Spinal cord (tissue), 10 donors: ENCODE measurements at places on chromosomes 1 and 21. TPM values are rescaled to one million over a fixed set of nuclear protein-coding genes. Genes with fewer than 3 reads are reported as not detected.

DNA sequence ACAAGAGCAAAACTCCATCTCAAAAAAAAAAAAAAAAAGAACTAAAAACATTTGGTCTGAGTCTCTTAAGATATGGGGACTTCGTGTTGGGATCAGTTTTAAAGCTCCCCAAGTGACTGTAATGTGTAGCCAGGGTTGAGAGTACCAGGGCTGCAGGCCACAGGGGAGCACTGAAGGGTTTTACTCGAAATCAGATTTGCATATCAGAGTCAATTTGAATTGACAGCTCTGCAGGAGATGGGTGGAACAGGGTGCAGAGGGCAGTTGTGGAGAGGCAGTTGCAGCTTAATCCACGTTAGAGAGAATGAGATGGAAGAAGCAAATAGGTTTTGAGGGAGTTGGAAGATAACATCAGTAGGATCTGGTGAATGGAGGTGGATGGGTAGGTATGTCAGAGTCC, 20.6 kb upstream of the ELOA start:
- DNase-seq: no peak
- H3K4me1 ChIP-seq: no peaks in the 10 kb centered on the region
- H3K27ac ChIP-seq: no peak overlapping the region
- H3K36me3 ChIP-seq: no peaks in the 10 kb centered on the region

DNA sequence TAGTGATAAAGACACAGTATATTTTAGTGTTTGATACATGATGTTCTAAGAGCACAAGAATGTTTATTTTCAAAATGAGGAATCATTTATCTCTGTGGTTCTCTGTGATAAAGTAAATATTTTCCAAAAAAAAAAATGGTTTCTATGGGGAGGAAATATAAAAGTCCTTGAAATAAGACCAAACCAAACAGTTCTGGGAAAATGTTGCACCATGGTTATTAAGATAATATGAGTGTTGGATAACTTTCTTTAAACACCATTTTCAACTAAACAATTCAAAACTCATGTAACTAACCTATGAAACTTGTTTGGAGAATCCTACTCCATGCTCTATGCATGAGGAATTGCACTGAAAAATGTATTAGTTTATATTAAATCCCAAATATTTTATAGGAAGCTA, 184.6 kb downstream of the KCNT2 start:
- no peak overlapping the region for H3K4me3 ChIP-seq
- no peaks in the 10 kb centered on the region for H3K4me1 ChIP-seq
- H3K36me3 ChIP-seq: no peaks in the 10 kb centered on the region
- no peaks in the 10 kb centered on the region for H3K27me3 ChIP-seq

The PLA2G2D gene
- total RNA-seq: not detected

DNA sequence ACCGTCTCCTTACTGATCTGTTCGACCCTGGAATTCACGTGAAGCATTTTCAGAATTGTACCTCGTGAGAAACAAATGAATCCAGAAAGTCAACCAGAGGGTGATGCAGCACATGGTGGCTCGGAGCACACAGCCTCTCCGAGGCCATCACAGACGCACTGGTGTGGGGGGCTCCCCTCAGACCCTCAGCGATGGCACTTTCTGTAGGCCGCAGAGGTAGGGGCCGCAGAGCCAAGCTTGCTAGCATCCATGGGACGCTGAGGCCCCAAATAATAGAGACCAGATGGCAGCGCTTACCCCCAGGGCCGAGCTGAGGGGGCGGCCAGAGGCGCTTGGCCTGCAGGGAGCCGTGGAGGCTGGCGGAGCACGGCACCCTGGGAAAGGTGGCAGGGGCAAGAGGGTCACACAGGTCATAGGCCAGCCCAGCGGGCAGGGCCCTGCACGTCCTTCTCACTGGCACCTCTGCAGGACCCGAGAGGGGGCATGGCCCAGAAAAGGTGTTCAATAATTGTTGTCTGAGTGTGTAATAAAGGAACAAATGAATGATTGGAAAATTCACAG, 28.1 kb upstream of the COL6A2 start:
- peaks cover 33% of the 10 kb centered on the region for H3K4me1 ChIP-seq
- no peak overlapping the region for H3K4me3 ChIP-seq
- H3K27me3 ChIP-seq: no peaks in the 10 kb centered on the region
- no peaks in the 10 kb centered on the region for H3K36me3 ChIP-seq
- no peak for DNase-seq
- no peak overlapping the region for H3K27ac ChIP-seq

GRCh38 chr1:147077936-147078605, 94.2 kb downstream of the PRKAB2 start:
- H3K4me3 ChIP-seq: no peak overlapping the region
- no peak for DNase-seq
- H3K27ac ChIP-seq: no peak overlapping the region
- no peaks in the 10 kb centered on the region for H3K36me3 ChIP-seq
- H3K27me3 ChIP-seq: peaks cover 91% of the 10 kb centered on the region
